ENCODE measurements at places on chromosomes 7 and 10.

DNA sequence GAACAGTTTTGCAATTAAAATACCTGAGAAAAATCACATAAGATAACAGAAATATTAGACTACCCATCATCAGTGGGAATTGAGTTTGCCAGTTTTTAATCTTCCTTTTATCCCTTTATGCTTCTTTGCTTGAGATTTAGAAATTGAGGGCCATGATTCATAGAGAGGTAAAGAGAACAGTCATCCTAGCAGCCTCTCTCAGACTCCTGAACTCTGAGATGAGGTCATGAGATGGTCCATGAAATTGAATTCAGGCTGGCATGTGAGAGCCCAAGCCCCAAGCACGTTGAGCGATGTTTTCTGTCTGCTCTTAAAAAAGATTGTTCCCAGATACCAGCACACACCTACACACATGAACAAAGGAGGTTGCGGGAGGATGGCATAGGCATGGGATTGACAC lies 91.1 kb downstream of the CREB5 start:
- DNase-seq = no peak

GRCh38 chr7:157650131-157650631 lies 313.4 kb downstream of the DNAJB6 start:
- DNase-seq = no peak

DNA sequence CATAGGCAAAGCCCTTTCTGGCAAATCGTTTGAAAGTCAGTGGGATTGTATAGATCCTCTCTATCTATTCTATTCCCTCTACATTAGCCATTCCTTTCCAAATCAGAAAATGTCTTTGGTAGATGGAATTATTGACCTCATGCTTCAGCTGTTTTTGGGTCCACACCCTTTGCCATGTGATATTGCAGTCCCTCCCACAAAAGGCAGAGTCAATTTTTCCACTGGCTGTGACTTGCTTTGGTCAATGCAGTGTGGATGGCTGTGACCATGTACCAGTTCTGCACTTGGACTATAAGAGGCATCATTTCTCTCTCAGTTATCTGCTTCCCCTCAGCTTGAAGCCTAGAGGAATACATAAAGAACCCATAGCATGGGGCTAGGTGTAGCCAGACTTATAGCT lies 332.9 kb downstream of the PTEN start:
- DNase-seq = no peak

DNA sequence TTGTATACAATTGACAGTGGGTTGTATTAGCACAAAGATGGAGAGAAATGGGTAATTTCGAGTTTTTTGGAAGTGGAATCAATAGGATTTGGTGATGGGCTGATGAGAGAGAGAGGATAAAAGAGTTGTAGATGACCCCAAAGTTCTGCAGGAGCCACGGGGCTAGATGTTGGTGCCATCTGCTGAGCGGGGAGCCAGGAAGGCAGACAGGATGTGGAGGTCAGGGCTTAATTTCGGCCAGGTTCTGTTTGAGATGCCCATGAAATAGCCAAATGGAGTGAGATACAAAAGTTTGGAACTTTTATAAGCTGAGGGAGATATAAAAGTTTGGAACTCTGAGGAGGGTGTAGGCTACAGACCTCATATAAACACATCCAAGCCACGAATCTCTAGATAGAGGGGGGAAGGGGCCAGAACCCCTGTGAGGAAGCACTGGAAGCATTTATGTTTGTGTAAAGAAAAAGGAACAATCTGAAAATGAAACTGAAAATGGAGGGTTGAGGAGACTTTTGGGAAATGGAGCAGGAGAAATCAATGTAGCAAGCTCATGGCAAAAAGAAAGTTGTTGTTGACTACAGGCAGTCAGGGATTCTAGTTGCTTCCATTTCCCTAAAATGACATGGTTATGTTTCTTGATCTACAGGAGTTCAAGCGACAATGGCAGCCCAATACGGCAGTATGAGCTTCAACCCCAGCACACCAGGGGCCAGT lies 2.2 kb downstream of the GIMAP4 start:
- DNase-seq = no peak

DNA sequence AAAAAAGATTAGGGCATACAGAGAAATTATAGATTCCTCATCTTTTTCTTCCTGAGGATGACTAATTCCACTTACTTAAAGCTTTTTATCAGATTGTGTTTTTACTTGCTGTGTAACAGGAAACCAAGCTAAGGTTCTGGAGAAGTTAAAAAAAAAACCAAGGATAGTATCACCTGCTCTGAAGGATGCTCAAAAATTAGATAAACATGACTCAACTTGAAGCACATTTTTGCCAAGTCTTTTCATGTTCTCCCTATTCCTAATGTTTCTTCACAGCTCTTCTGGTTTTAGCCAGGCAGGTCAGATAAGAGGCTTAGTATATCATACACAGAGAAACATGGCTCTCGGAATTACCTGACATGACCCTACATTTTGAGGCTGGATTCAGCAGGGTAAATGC lies 90.3 kb downstream of the CPEB3 start:
- no peak for DNase-seq

DNA sequence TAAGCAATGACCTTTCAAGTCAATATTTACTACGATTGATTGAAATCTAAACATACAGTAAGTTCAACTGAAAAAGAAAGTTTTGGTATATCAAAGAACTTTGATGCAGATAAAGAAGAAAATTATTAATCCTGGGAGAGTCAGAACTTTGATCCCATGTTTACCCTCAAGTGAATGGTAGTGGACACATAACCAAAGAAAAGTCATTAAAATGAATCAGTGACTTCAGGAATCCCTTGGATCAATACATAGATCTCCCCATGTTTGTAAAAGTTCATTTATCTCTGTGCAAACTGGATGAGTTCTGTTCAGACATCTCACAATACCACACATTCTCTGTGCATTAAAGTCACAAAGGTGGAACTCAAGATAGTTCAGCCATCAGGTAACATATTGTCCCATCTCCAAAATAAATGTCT lies 75.5 kb upstream of the RELN start:
- no peak for DNase-seq

DNA sequence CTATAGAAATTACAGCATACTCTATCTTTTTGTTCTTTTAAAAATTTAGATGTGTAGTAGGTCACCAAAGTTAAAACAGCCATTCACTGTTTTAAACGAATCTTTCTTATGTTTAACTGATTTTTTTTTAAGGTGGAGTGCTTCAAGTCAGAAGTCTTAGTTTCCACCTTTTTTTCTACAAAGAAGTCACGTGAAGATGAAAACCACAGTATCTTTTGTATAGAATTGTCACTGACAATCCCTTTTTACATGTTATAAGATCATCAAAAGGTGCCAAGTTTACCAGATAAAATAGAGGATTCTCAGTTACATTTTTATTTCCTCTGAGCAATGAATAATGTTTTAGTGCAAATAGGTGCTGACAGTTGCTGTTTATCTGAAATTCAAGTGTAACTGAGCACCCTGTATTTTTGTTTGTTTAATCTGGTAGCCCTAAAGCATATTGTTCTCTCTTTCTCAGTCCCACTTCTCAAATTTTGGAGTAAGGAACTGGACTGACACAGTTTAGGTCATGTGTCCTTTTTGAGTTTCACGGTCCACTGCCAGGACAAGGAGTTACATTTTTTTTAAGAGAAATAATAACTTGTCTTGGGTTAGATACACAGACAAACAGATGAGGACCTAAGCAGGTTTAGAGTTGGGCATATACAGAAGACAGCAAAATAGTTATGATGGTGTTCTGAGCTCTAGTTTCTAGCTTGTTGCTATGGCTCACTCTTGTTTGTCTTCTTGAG lies 233.2 kb upstream of the MBL2 start:
- DNase-seq = no peak

GRCh38 chr7:1752771-1753563 lies 82.9 kb downstream of the ELFN1 start:
- no peak for DNase-seq

- DNase-seq = no peak
These were observed 37.5 kb downstream of the PRLHR start for GRCh38 chr10:118557946-118558345.

DNA sequence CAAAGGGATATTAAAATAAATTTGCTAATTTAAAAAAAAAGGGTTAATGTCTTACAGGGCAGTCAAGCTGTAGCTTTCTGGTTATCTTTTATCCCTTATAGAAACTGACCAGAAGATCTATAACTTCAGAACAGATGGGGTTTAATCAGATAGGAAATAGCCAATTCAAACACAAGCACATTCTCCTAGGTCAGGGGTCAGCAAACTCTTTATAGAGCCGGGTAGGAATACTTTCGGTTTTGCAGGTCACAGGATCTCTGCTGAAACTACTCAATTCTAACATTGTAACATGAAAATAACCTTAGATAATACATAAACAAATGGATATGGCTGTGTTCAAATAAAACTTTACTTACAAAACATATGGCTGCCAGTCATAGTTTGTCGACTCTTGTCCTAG lies 479.8 kb downstream of the ADRA2A start:
- no peak for DNase-seq

DNA sequence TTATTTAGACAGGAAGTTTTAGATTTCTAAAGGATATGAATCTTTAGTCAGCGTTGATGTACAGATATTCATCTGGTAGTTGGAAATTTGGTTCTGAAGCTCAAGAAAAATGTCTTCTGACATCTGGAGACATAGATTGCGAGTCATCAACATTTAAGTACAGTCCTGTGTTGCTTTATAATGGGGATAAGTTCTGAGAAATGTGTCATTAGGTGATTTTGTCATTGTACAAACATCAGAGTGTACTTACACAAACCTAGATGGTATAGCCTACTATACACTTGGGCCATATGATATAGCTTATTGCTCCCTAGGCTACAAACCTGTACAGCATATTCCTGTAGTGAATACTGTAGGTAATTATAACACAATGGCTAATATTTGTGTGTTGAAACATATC lies 49.6 kb upstream of the UBN2 start:
- no peak for DNase-seq

DNA sequence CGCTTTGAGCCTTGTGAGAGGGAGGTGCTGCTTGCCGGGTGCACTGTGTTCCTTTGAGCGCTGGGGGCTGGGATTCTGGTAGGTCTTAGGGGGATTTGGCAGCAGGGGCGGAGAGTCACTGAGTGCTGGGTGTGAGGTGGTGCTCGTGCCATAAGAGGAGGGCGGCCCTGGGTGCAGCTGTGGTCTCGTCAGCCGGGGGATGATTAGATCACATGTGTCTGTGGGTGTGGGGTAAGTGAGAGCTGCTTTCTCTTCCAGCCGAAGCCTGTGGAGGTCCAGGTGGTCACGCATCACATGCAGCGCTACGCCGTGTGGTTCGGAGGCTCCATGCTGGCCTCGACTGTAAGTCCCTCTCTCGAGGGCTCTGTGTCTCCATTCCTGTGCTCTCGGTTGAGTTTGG lies 93.7 kb downstream of the ACTR3B start:
- no peak for DNase-seq

DNA sequence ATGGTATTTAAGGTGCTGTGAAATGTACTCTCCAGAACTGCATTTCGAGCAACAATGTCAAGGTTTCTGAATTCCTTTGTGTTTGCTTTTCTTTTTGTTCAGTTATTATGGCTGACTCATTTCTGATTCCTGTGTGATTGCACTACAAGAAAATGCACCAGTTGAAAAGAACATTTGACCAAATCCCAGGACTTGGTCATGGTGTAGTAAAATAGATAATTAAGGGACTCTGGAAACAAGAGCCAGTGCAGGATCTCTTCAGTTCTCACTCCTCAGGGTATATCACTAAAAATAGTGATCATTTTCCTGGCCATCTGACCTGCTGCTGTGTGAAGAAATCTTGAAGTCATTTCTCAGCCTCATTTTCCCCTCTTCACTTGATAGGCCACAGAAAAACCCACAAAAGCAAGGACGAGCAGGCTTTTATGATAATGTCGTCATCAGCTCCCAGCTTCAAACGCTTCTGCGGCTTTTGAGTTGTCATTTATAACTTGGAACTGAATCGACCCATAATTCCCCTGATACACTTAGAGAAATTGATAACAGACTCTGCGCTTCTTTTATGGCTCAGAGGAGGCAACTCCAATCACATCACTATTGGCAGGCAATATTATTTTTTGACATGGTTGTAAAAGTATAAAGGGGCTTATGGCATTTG lies 274.7 kb downstream of the HDAC9 start:
- DNase-seq = no peak

GRCh38 chr10:78981257-78981969 lies 87.4 kb upstream of the ZMIZ1 start:
- DNase-seq = no peak

DNA sequence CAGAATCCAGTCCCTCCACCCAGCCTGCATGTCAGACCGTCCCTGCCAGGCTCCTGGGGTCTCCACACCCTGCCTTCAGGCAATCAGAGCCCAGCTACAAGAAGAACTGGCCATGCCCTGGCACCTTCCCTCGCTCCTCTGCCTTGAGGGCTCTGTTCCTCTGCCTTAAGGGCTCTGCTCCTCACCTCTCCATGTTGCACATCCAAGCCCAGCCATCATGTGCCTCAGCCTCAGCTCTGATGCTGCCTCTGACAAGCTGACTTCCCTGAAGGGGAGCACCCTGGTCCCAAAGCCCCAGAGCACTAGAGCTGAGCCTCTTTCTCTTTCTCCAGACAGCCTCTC lies 50.3 kb upstream of the ANTXRL start:
- no peak for DNase-seq

GRCh38 chr10:13006037-13006436 lies 4.5 kb upstream of the CCDC3 start:
- no peak for DNase-seq

DNA sequence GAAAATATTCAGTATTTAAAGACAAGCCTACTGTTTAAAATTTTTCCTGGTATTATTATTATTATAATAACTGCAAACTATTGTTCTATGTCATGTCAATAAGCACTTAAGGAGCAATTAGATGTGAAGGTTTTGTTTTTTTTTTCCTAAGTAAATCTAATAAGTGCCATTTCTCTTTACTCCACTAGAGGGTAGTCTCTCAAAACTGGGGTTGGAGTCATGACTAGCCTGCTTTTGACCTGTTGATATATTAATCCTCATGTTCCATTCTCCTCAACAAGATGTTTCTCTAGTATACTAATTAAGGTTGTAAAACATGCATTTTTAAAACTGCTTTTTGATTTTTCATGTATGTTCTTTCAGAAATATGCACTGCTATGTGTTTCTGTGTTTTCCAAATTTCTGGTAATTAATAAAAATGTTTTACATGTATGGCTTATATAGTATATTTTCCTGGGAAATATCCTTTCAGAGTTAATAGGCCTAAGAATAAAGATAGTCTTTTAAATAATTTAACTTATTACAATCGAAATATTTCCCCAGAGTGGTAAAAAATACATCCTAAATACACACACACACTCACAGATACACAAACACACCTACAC lies 1.0 kb upstream of the LRRN3 start:
- no peak for DNase-seq

DNA sequence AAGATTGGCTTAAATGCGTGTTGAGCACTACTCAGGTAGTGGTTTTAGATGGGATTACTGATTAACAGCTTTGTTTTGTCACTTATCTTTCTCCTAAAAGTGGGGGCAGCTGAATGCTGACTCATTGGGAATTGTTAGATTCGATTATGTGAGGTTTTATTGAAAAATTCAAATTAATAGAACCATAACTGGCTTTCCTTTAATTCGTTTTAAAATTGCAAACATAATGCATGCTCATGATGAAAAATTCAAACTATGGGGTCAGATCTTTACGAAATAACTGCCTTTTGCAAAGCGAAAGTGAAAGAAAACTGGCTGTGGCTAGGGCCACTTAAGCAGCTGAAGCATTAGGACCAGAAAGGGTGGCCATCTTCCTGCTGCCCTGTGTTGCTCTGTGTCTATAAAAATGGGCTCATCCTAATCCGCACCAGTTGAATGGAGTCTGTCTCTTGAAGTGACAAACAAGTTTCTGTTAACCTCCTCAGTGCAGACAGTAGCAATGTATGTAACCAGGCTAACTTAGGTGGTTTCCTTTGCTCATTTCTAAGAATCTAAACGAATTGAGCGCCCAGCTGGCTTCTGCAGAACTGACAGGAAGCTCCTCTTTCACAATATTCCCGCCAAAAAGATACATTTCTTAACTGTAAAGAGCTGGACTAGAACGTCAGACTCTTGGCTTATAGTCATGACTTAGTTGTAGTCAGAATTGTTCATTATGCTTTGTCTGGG lies 27.8 kb downstream of the DENND10 start:
- DNase-seq = peak; percentile 88
